Central memory CD4-positive, alpha-beta T cell (primary cell): ENCODE measurements at places on chromosomes 5 and 9.
A peak's percentile ranks its signal among the peaks of the same experiment; 100 is the strongest.

GRCh38 chr5:65483546-65484346 is 2.0 kb upstream of the ADAMTS6 start:
- DNase-seq, result peak; percentile 21

DNA sequence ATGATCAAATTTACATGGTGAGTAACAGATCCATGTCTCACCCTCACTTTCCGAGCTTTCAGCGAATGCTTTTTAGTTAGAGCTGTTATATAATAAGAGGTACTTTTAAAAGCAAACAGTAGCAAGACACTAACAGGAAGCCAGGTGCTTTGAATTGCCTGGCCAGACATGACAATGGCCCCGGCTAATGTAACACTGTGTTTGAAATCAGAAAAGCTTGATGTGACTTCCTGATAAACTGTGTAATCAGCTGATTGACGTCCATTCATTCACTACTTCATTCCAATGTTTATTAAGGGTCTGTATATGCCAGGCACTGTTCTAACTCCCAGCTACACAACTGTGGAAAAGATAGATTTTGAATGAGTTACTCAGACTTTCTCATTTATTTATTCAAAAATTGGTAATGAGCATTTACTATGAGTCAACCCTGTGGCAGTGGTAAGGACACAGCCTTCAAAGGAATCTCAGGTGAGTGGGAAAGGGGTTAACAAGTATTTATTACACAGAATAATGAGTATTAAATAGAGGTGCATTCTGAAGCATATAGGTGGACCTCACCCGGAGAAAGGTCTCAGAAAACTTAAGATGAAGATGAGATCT is 26.6 kb downstream of the DPYSL3 start:
- no peak for DNase-seq

- DNase-seq, result no peak
These were observed 9.8 kb upstream of the PDE8B start for GRCh38 chr5:77200663-77201062.

GRCh38 chr9:120336021-120336752 is 243.8 kb downstream of the CDK5RAP2 start:
- no peak for DNase-seq

GRCh38 chr5:33048315-33048714 is 337.2 kb downstream of the NPR3 start:
- DNase-seq, result no peak

GRCh38 chr5:153402550-153402949 is 87.9 kb upstream of the GRIA1 start:
- DNase-seq, result no peak

GRCh38 chr9:105484226-105484625 is 36.4 kb downstream of the FSD1L start:
- DNase-seq, result no peak

- no peak for DNase-seq
These were observed 66.8 kb upstream of the ITGA2 start for GRCh38 chr5:52922384-52922783.

GRCh38 chr5:32586276-32586599 is 881 bp downstream of the SUB1 start:
- DNase-seq, result no peak
